ENCODE measurements at places on chromosomes 12 and 14.

DNA sequence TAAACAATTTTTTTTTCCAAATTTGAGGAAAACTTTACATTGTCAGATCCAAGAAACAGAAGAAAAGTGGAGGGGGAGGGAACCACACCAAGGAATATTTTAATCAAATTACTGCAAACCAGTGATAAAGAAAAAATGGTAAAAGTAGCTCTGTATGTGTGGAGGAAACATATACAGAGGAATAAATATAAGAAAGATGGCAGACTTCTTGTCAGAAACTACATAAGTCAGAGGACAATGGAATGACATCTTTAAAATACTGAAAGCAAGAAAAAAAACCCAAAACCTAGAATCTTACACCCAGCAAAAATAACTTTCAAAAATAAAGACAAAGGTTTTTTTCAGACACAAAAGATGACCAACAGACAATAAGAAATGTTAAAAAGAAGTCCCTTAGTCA is 10.2 kb upstream of the LLPH start:
- DNase-seq, result no peak

GRCh38 chr12:102633981-102634605 is 153.7 kb upstream of the IGF1 start:
- no peak for DNase-seq

- DNase-seq, result no peak
These were observed 25.6 kb downstream of the MNAT1 start for GRCh38 chr14:60760209-60760608.

GRCh38 chr12:103852498-103852997 is 11.5 kb upstream of the NT5DC3 start:
- peak; percentile 96 for DNase-seq

DNA sequence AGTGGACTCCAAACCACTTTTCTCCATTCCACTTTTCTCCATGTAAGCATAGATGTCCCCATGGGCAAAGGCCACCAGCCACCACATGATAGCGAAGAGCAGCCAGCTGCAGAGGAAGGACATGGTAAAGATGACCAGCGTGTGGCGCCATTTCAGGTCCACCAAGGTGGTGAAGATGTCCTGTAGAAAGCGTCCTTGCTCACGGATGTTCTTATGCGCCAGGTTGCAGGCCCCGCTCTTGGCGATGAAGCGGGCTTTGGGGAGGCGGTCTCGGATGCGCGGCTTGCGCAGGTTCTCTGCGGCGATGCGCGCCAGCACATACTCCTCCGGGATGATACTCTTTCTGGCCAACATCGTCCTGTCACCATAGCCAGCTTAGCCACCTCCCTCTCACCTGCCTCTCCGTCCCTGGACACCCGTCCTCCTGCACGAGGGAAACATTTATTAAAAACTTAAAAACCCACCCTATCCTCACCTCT is 1.2 kb downstream of the KCNJ8 start:
- DNase-seq, result no peak

- no peak for DNase-seq
These were observed 74.9 kb downstream of the CRADD start for GRCh38 chr12:93751864-93752610.

- DNase-seq, result no peak
These were observed 40.4 kb downstream of the EGLN3 start for GRCh38 chr14:33910435-33910834.

Measured in NCI-H1436 treated with DMSO at 0.1 percent for 48 hours (cell line).